Brain pericyte (primary cell): ENCODE measurements at places on chromosomes 13 and 19.

GRCh38 chr13:26721251-26722121 lies 39.1 kb downstream of the GPR12 start:
- no peak for DNase-seq

- no peak for DNase-seq
Observed at GRCh38 chr13:38415233-38415632, 65.6 kb downstream of the UFM1 start.

DNA sequence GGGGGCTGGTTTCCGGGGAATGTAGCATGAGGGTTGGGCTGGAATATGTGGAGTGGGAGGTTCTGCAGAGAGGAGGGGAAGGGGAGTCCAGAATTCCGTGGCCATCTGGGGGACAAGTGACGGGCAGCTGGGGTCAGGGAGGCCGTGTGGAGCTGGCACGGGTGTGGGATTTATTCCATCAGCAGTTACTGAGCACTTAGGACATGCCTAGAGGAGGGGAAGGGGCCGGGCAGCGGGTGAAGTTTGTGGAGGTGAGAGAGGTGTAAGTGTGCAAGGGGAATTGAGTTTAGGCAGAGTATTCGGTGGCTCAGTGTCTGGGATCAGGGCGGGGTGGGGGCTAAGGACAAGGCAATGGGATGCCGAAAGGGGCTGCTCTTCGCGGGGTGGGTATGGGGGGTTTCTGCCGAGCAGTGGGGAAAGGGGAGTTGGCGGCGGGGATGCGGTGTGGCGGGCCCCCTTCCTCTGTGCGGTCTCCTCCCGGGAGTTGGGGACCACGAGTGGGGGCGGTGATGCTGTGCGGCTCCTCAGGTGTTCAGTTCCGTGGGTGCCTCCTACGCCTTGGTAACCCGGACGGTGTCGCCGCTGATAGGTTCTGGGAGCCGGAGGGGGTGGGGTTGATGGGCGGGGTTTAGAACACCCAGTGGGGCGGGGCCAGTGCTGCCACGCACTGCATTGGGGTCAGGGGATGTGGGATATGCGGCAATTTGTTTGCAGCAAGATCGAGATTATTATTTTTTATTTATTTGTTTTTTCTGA lies 5.4 kb downstream of the CCDC61 start:
- DNase-seq, result no peak

DNA sequence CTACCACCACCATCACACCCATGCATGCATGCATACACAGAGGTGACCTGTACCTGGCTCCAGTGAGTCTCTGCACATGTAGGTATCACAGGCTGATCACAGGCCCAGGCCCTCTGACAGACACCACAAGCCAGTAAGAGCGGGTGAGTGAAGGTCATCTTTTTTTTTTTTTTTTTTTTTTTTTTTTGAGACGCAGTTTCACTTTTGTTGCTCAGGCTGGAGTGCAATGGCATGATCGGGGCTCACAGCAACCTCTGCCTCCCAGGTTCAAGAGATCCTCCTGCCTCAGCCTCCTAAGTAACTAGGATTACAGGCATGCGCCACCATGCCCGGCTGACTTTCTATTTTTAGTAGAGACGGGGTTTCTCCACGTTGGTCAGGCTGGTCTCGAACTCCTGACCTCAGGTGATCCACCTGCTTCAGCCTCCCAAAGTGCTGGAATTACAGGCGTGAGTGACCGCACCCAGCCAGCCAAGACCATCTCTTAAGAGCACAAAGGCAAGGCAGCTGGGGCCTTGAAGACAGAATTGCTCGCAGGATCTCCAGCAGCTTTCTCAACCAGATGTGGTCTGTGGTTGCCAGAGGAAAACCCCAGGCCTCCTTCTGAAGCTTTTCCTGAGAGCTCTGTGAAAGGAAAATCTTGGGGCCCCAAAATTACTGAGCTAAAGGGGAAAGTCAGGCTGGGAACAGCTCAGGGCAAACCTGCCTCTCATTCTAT lies 3.2 kb upstream of the NKG7 start:
- no peak for DNase-seq

GRCh38 chr13:98512774-98513665 lies 63.9 kb downstream of the STK24 start:
- no peak for DNase-seq

DNA sequence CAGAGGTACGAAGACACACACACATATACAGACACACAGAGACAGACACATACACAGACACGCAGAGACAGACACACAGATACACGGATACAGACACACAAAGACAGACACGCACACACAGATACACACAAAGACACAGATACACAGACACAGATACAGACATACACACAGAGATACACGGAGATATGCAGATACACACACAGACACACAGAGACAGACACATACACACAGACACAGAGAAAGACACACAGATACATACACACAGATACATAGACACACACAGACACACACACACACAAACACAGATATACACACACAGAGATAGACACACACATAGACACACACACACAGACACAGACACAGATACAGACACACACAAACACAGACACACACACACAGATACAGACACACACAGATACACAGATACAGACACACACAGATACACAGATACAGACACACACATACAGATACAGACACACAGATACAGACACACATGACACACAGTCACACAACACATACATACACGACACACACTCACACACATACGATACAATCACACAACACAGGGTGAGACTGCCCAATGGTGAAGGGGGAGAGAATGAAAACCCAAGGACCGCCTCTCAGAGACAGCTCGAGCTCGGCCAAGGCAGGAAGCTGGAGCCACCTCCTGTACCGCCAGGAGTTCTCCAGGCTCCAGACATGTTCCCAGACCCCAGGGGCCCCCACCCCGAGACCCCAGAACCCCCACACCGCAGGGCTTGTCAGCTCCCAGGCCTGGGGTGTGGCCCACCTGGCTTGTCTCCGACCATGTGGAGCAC lies 8.8 kb upstream of the CCER2 start:
- DNase-seq, result no peak

DNA sequence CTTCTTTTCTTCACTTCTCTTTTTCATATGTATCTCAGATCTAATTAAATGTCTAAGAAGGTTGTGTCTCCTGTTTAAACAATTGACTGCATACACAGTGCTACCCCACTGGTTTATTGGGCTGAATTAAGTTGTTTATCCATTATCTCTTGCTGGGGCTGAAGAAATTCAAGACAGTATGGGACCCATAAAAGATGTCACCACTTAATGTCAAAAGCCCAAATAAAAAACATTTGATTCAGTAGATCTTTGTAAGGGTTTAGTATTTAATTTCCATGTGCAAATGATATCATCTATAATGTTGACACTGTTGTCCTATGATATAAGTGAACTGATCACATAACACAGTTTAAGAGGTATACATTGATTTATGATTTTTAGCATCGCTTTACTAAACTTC lies 1431.9 kb upstream of the PCDH20 start:
- no peak for DNase-seq
